Activated CD4-positive, alpha-beta T cell treated with anti-CD3 and anti-CD28 coated beads for 1 hour (primary cell): ENCODE measurements at places on chromosomes 5 and 9.

DNA sequence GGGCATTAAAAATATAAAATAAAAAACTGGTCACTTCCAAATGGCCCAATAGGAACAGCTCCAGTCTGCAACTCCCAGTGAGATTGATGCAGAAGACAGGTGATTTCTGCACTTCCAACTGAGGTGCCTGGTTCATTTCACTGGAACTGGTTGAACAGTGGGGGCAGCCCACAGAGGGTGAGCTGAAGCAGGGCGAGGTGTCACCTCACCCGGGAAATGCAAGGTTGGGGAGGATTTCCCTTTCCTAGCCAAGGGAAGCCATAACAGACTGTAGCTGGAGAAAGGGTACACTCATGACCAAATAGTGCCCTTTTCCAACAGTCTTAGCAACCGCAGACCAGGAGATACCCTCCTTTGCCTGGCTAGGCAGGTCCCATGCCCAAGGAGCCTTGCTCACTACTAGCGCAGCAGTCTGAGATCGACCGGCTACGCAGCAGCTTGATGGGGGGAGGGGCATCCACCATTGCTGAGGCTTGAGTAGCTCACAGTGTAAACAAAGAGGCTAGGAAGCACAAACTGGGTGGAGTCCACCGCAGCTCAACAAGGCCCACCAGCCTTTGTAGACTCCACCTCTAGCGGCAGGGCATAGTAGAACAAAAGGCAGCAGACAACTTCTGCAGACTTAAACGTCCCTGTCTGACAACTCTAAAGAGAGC lies 12.7 kb downstream of the RLN1 start:
- DNase-seq, result no peak

- no peak for DNase-seq
Measured at GRCh38 chr9:110744715-110745384, 76.3 kb downstream of the MUSK start.

GRCh38 chr5:158780656-158781237 lies 319.0 kb downstream of the EBF1 start:
- DNase-seq, result no peak

GRCh38 chr5:73793911-73794310 lies 167.9 kb downstream of the ARHGEF28 start:
- DNase-seq, result no peak

DNA sequence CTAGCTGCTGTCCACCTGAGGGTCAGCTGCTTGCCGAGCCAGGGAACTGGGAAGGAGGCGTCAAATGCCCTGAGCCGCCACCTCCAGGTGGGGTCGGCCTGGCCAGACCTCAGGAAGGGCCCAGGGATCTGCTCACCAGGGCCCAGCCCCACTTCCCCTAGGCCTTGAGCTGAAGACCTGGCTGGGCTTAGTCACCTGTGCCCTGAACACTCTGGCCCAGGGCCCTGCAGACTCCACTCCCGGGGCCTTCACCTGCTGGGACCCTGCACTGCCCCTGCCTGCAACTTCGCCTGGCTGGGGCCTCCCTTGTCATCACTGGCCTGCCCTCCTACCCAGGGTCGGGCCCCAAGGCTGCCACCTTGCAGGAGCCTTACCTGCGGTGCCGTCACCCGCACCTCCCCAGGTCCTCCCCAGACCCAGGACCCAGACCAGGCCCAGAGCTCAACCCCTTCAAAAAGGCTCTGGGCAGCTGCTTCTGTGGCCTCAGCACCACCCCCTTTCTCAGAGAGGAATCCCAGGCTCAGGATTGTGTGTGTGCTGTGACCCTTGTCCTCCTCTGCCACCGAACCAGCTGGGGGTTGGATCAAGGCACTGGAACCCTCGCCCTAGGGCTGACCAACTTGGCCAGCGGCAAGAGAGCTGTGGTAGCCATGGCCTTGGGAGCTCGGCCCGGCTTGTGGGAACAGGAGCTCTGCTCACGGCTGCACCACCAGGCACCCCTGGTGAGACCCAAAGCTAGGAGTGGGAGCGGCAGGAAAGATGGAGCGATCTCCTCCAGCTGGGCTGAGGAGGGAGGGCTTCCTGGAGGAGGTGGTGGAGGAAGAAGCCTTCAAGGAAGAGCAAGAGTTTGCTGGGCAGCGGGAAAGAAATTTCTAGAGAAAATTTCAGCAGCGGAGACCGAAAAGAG lies 1.2 kb upstream of the NELFB start:
- DNase-seq, result no peak

- DNase-seq, result no peak
Measured at GRCh38 chr9:1083325-1083913, 33.3 kb downstream of the DMRT2 start.

GRCh38 chr9:135410831-135411473 lies 68.6 kb upstream of the PPP1R26 start:
- DNase-seq, result no peak

GRCh38 chr9:135134268-135135022 lies 47.0 kb downstream of the OLFM1 start:
- DNase-seq, result no peak

DNA sequence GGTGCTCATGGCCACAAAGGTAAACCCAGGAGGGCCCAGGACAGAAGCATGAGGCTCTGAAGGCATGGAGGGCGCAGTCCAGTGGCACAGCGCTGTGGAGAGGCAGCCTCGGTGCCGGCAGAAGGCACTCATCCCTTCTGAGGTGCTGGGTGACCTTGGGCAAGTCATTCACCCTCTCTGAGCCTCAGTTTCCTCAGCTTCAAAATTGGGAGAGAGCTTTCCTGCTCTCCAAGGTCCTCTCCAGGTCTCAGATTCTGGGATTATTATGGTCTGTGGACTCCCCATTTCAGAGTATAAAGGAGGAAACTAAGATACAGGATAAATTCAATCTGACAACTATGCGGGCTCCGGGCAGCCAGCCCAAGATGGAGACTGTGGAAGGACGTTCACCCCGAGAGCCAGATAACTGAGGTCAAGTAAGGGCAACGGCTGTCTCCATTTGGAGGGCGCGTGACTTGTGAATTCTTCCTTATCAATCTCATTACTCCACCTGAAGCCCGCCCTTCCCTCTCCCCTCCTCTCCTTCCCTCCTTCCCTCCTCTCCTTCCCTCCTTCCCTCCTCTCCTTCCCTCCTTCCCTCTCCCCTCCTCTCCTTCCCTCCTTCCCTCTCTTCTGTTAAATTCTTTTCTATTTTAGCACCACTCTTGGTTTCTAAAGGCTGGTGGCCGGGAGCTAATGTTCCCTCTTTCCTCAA lies 58.1 kb downstream of the LRSAM1 start:
- no peak for DNase-seq

DNA sequence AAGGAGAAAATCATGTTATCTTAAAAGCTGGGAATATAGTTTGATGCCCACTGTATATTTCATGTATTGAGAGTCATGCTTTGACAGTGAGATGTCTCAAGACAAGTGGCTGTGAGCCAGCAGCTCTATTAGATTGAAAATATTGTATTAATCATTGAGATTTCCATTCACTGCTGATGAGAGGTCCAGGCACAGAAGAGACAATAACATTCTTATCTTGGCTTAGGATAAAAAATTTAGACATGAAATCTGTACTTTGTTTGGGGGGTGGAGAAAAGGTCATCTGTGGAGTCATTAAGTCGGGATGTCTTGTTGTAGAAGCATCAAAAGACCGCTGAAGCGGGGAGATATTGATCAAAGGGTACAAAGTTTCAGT lies 97.9 kb upstream of the EQTN start:
- no peak for DNase-seq

DNA sequence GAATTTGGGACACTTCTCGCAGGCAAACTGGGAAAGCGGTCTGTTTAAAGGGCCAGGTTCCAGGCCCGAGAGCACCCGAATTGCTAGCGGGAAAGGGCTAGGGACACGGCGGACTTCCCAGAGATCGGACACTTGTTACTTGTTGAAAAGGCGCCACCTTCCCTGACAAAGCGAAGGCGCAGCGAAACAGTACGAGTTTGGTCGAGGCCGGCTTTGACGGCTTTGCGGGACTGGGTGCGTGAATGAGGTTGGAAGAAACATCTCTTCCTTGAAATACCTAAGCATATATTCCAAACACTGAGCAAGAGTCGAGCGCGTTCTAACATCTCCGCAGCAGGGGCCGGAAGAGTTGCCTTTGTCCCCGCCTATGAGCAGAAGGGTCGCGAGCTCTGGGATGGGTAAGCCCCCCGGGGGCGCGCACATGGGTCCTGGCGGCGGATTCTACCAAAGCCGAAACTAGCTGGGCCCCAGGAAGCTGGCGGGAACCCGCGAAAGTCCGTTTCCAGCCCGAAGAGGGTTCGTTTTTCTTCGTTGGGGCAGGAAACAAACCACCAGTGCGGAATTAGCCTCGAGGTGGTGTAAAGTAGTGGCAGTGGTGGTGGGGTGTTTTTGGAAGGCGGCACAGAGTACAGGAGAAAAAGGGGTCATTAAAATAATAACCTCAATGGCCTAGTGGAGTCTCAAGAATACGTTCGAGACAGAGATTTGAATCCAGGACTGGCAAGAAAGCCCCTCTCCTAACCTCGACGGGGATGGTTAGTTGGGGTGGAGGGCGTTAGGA lies 1.5 kb downstream of the GDNF start:
- no peak for DNase-seq

GRCh38 chr5:107389130-107389774 lies 281.5 kb downstream of the EFNA5 start:
- no peak for DNase-seq

DNA sequence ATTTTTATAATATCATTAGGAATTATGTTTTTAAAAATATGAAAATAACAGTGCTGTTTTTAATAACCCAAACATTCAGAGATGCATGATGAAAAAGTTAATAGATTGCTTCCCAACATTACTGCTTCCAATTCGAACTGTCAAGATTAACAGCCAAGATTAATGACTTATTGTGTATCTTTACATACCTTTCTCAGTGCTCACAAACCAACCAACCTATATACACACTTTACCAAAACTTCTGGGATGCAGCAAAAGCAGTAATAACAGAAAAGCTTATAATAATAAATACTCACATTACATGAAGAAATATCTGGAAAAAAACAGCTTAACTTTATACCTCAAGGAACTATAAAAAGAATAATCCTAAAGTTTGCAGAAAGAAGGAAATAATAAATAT lies 82.1 kb downstream of the TMEM232 start:
- no peak for DNase-seq

DNA sequence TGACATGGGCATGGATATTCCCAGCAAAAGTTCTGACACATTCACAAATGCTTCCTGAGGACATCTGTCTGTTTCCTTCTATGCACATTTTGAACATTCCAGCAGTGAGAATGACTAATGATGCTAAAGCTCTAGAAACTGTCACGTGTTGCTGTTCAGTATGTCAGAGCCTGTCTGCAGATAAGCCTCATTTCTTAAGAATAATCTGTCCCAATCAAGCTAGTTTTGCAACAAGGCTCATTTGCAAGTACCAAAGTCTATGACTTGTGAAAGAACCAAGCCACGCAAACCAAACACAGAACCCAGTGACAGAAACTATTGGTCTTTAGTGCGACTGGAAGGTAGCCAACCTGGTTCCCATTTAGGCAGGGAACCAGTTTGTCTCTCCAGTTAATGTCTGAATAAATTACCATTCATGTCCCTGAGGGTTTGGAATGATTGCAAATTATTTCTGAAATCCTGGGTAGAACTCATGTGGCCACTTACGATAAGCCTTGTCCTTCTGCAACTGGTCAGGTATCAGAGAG lies 178.5 kb downstream of the C9orf152 start:
- DNase-seq, result no peak
